NCI-H510A (cell line): ENCODE measurements at places on chromosomes 16 and 17.

DNA sequence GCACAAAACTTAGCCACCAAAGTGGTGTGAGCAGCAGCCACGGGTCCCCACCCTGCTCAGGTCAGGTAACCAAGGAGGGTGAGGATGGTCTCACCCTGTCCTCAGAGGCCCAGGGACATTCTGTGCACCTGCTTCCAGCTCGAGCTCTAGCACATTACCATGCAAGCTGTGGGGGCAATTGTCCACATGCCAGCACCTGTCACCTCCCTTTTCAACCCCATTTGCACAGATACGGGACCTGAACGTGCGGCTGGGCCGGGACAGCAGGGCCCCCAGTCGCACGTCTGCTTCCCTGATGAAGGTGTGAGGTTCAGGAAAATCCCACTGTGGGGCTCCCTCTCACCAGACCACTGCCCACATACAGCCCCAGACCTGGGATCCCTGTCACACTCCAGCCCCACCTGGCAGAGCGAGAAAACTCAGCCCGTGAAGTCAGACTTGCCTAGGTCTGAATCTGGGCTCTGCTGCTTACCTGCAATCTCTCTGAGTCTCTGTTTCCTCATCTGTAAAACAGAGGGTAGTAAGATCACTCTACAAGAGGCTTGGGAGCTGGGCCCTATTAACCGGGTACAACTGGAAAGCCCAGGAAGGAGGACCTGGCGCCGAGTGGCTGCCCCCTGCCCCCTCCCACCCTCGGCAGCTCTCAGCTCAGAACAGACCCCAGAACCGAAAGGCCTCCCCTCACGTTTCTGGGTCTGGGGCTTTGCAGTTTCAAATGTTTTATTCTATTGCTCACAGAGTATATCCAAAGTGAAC lies 7.9 kb downstream of the WFIKKN2 start:
- no peak for DNase-seq

GRCh38 chr17:31394544-31394943 lies 3.1 kb downstream of the RAB11FIP4 start:
- no peak for DNase-seq

DNA sequence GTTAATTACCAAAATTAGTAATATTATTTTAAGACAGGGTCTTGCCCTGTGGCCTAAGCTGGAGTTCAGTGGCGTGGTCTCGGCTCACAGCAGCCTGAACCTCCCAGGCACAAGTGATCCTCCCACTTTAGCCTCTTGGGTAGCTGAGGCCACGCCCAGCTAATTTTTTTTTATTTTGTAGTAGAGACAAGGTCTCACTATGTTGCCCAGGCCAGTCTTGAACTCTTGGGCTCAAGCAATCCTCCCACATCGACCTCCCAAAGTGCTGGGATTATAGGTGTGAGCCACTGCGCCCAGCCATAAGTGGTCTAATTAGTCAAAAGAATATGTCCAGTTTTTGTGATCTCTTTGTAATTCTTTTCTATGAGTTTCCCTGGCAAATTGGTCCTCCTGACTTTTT lies 12.0 kb upstream of the CFDP1 start:
- DNase-seq: no peak

DNA sequence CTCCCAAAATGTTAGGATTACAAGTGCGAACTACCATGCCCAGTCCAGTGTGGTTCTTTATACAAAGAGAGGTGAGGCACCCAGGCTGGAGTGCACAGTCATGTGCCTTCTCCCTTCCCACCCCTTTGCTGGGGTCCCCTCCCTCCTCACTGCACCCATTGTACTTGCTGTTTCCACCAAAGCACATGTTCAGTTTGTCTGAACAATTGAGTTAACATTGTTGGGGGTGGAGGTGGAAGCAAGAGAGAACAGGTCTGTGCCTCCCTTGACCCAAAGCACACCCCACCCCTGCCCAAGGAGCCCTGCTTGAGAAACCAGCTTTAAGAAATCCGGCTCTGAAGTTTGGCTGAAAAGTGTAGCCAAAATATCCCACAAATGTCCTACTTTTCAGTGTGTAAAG lies 142.3 kb upstream of the CDH5 start:
- no peak for DNase-seq

- peak; percentile 74 for DNase-seq
Observed at GRCh38 chr17:27323538-27324215, 29.8 kb downstream of the WSB1 start.

DNA sequence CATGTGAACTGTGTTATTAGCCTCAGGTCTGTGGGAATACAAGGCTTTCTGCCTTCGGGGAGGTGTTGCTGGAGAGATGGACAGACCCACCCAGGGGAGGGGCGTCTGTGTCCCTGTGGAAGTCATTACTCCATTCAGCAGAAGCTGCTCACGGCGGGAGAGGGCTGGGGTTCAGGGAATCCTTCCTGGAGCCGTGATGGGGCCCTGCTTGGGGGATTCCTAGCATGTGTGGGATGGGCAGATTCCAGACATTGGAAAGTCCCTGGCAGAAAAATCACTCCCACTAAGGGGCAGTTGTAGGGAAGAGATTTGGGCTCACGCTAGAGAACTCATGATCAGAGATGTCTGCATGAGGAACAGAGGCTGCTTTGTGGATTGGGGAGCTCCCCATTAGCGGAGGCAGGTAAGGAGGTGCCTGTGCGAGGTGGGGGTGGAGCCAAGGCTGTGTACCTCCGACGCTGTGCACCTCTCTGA lies 56.3 kb upstream of the IL34 start:
- no peak for DNase-seq

GRCh38 chr17:79087428-79088143 lies 13.0 kb downstream of the ENGASE start:
- DNase-seq: peak; percentile 33

DNA sequence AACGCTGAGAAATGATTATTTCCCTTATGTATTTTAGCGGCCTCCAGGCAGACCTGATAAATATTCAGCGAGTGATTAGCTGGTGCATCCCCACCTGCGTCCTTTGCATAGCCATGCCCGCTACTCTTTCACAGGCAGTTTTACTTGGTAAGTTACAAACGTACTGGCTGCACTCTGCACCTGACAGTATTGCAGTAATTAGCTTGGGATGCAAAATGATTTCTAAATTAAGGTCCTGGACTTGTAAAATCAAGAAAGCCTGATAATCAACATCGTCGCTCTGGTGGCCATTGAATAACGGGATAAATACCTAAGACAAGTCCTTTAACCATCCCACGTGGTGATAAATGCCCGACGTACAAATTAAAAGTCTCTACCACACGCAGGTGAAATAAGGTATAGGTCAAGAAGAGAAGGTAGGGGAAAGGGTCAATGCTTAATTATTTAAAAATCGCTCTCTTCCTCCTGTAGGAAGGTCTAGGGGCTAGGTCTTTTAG lies 998 bp upstream of the PRKCA start:
- DNase-seq: no peak

- no peak for DNase-seq
Observed at GRCh38 chr16:12906271-12906670, 4.9 kb downstream of the SHISA9 start.

GRCh38 chr17:17580662-17581470 lies 10.6 kb downstream of the PEMT start:
- DNase-seq: no peak

DNA sequence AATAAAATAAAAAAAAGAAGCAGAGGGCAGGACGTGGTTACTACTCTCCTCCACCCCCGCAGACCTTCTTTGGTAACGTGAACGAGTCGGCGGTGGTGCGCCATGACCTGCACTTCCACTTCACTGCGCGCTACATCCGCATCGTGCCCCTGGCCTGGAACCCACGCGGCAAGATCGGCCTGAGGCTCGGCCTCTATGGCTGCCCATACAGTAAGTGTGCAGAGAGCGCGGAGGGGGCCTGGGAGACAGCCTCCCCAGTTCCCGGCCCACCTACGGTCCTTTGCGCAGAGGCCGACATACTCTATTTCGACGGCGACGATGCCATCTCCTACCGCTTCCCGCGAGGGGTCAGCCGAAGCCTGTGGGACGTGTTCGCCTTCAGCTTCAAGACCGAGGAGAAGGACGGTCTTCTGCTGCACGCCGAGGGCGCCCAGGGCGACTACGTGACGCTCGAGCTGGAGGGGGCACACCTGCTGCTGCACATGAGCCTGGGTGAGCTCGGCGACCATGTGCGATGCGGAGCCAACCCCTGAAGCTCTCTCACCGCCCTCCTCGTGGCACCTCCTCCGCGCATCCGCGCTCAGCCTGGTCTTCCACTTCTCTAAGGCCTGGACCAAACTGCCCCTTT lies 2.7 kb downstream of the CNTNAP1 start:
- no peak for DNase-seq

- no peak for DNase-seq
Observed at GRCh38 chr17:45813048-45813725, 29.1 kb downstream of the CRHR1 start.

GRCh38 chr16:56317998-56318826 lies 107.1 kb downstream of the AMFR start:
- DNase-seq: peak; percentile 23
